ENCODE measurements at places on chromosomes 5 and 9. TPM values are rescaled to one million over a fixed set of nuclear protein-coding genes. Genes with fewer than 3 reads are reported as not detected.

Gene LEAP2
- 2.3 TPM for total RNA-seq

Gene TTC16
- not detected for total RNA-seq

Gene CDH9
- not detected for total RNA-seq

Gene IL7R
- total RNA-seq, result 0.72 TPM

Gene OBP2B
- total RNA-seq, result not detected

Gene YTHDC2
- total RNA-seq, result 44.0 TPM

Gene PRRX2
- total RNA-seq, result 6.9 TPM

Gene EDIL3
- 11.3 TPM for total RNA-seq

Gene SPINK1
- total RNA-seq, result not detected

Gene GADD45G
- 22.2 TPM for total RNA-seq

Gene SPATA9
- total RNA-seq, result not detected

Gene GARIN3
- not detected for total RNA-seq

Gene CDH12
- total RNA-seq, result 0.72 TPM

Gene PCDHA3
- 0.10 TPM for total RNA-seq

Gene SLC2A6
- total RNA-seq, result 0.92 TPM

Gene DBH
- 0.10 TPM for total RNA-seq

Gene SLC46A2
- not detected for total RNA-seq

Gene PDE8B
- total RNA-seq, result 8.9 TPM

Gene GRM6
- not detected for total RNA-seq

Gene CD274
- total RNA-seq, result 4.1 TPM

Gene PCDHGB2
- total RNA-seq, result 4.2 TPM

Gene HNRNPA0
- total RNA-seq, result 26.0 TPM

Gene C9orf50
- total RNA-seq, result not detected

Gene INSL6
- total RNA-seq, result not detected

Gene CMYA5
- 739 TPM for total RNA-seq

Gene NMUR2
- not detected for total RNA-seq

Gene TEK
- total RNA-seq, result 28.7 TPM

Gene MARCOL
- not detected for total RNA-seq

Gene PCDHB5
- 5.6 TPM for total RNA-seq

Gene TAF11L5
- total RNA-seq, result not detected

Gene ARHGEF28
- 22.0 TPM for total RNA-seq

Gene UBAC1
- total RNA-seq, result 111 TPM

Gene CDC25C
- total RNA-seq, result 4.4 TPM

Gene FOXD1
- 5.1 TPM for total RNA-seq

Gene C9orf153
- not detected for total RNA-seq

Gene OR1Q1
- not detected for total RNA-seq

Gene HBEGF
- 18.6 TPM for total RNA-seq

Gene SLC45A2
- not detected for total RNA-seq

Gene HACD4
- total RNA-seq, result 5.8 TPM

Measured in tongue (tissue), 3 donors.